Lower leg skin (tissue), 4 donors: ENCODE measurements at places on chromosomes 7 and 10. TPM values are rescaled to one million over a fixed set of nuclear protein-coding genes. Genes with fewer than 3 reads are reported as not detected.

The GPR22 gene
- not detected for total RNA-seq

The CRHR2 gene
- total RNA-seq: not detected

The MRLN gene
- total RNA-seq: not detected

DNA sequence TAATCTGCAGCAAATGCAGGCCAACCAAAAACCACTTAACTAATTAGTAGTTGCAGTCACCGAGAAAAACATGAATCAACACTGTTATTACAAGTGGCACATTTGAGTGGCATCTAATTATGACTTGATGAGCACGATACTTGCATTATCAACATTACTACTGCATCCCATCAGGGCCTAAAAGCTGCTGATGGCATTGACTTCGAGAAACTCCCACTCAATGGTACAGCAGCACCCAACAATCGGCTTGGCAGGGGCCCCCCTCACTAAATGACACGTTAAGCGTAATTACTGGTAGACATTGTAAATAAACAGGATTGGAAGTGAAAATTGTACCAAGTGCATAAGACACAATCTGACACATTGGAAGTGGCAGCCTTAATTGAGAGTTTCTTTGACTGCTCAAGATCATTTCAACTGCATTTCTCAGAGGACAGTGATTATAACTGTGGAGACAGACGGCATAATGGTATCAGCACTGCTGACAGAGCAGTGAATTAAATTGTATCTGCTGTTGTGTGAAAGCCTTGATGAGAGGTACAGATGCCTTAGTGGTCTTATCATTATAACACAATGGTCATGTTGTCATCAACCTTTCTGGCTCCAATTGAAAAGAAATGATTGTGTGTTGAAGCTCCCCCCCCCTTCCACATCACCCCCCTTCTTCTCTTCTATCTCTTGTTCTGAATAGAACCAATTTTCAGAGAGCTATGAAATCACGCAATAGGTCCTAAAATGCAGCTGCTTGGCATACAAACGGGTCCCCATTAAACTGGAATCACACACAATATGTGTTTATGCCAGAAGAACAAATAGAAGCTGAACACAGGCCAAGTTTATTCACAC lies 43.4 kb downstream of the SHTN1 start:
- DNase-seq: no peak

DNA sequence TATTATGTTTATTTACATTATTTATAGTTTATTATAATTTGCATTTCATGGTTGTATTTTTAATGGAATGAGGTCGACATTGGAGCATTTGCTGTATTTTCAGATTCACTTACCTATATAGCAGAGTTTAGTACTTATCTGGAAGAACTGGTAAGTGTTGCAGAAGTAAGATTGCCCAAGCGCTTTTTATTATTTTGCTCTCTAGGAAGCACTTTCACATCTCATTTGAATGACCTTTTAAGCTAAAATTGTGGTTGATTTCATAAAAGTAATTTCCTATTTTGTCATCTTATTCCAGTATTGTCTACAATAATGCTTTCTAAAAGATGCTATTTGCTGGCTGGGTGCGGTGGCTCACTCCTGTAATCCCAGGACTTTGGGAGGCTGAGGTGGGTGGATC lies 28.6 kb downstream of the SEC61A2 start:
- DNase-seq: no peak

DNA sequence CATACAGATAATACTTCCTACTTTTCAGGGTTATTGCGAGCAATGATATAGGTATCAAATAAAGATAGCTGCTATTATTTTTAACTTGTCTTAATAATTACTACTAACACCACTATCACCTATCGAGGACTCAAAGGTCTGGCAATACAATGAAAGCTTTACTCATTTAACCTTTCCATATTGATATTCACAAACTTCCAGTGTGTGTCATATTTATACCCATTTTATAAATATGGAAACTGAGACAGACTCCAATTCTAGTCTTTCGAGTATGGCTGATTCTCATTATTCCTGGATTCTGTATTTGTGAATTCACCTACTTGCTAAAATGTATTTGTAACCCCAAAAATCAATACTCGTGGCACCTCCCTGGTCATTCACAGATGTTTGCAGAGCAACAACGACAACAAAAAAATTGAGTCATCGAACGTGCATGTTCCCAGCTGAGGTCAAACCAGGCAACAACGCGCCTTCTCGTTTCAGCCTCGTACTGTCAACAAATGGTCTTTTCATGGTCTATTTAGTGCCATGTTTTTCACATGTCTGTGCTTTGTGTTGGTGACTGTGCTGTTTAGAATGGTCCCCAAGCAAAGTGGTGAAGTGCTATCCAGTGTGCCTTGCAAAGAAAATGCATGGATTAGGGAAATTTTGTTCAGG lies 51.7 kb downstream of the SMURF1 start:
- no peak for DNase-seq

- no peak for DNase-seq
Observed at GRCh38 chr7:3238525-3239210, 62.4 kb upstream of the SDK1 start.
